Liver (tissue), 10 donors: ENCODE measurements at places on chromosomes 1 and 21. TPM values are rescaled to one million over a fixed set of nuclear protein-coding genes. Genes with fewer than 3 reads are reported as not detected.

Gene ANXA9
- total RNA-seq: 15.8 TPM

GRCh38 chr1:43522431-43522775 lies 8.3 kb upstream of the PTPRF start:
- no peak overlapping the region for H3K4me3 ChIP-seq
- no peaks in the 10 kb centered on the region for H3K36me3 ChIP-seq
- no peaks in the 10 kb centered on the region for H3K4me1 ChIP-seq
- H3K27me3 ChIP-seq: no peaks in the 10 kb centered on the region
- no peak for DNase-seq

- H3K27me3 ChIP-seq: no peaks in the 10 kb centered on the region
- no peaks in the 10 kb centered on the region for H3K36me3 ChIP-seq
Measured at GRCh38 chr1:58038574-58038973, 508.0 kb downstream of the OMA1 start.

Gene ATP13A2
- total RNA-seq: 12.2 TPM

GRCh38 chr1:170967042-170967910 lies 31.9 kb downstream of the MROH9 start:
- H3K27me3 ChIP-seq: no peaks in the 10 kb centered on the region
- no peak overlapping the region for H3K27ac ChIP-seq
- no peak overlapping the region for H3K4me3 ChIP-seq
- no peak for DNase-seq

DNA sequence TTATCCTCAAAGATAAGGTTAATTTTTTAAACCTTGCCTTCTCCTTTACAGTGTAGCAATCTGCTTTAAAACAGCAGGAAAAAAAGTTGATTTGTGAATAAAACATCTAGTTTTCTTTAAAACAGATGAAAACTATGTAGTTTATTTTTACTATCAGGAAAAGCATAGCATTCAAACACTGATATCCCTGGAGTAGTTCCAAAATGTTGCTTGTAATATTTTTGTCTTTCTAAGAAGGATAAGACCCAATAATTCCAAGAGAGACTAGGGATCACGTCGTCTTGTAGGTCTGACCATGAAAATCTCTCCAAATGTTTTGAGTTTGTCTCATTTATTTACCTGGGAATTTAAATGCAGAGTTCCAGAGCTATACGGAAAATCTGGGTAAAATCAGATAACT lies 204.0 kb downstream of the NTNG1 start:
- H3K4me1 ChIP-seq: no peaks in the 10 kb centered on the region
- no peak for DNase-seq
- H3K27ac ChIP-seq: no peak overlapping the region
- H3K27me3 ChIP-seq: no peaks in the 10 kb centered on the region

GRCh38 chr1:43056981-43057391 lies 98.3 kb upstream of the SLC2A1 start:
- H3K4me3 ChIP-seq: no peak overlapping the region
- no peaks in the 10 kb centered on the region for H3K4me1 ChIP-seq
- H3K36me3 ChIP-seq: no peaks in the 10 kb centered on the region
- H3K27me3 ChIP-seq: no peaks in the 10 kb centered on the region
- DNase-seq: no peak

Gene BLACAT1
- not detected for total RNA-seq

GRCh38 chr1:33232716-33233115 lies 23.6 kb upstream of the ZNF362 start:
- no peaks in the 10 kb centered on the region for H3K36me3 ChIP-seq
- H3K4me3 ChIP-seq: no peak overlapping the region
- DNase-seq: no peak
- no peaks in the 10 kb centered on the region for H3K4me1 ChIP-seq

Gene SH2D1B
- 0.84 TPM for total RNA-seq

- no peak overlapping the region for H3K27ac ChIP-seq
- DNase-seq: no peak
- H3K36me3 ChIP-seq: no peaks in the 10 kb centered on the region
- H3K4me3 ChIP-seq: no peak overlapping the region
- H3K4me1 ChIP-seq: no peaks in the 10 kb centered on the region
Measured at GRCh38 chr1:77475641-77476040, 193.8 kb downstream of the AK5 start.

DNA sequence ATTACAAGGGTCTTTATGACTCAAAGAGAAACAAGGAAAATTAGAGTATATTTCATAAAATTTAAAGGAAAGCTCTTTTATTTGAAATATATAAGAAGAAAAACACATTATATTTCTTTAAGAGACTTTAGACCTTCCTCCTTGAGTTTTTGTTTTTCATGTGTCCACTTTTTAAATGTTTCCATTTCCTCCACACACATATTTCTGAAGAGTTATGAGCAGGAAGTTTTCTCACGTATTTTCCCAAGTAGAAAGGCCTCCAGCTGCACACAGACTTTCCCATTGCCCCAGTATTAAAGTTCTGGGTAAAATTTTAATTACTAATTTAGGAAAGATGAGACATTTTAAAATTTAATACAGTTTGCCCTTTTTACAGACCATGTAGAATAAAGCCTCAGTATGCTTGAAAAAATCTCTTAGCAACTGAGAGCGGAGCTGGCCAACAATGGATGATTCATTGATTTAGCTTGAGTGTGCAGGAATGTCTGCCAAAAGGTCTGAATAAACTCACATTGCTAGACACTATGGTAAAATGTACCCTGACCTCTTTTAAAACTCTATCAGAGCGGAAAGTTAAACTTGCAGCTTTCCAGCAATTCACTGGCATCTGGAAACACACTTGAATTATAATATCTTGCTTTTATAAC lies 57.9 kb downstream of the DDAH1 start:
- peak overlapping the region; percentile 50 for H3K4me3 ChIP-seq
- no peaks in the 10 kb centered on the region for H3K36me3 ChIP-seq
- H3K27ac ChIP-seq: peak overlapping the region; percentile 79
- no peak for DNase-seq
- H3K4me1 ChIP-seq: peaks cover 4% of the 10 kb centered on the region

Gene TCEA3
- 29.6 TPM for total RNA-seq
